ENCODE measurements at places on chromosomes 2 and 18.
A peak's percentile ranks its signal among the peaks of the same experiment; 100 is the strongest.

DNA sequence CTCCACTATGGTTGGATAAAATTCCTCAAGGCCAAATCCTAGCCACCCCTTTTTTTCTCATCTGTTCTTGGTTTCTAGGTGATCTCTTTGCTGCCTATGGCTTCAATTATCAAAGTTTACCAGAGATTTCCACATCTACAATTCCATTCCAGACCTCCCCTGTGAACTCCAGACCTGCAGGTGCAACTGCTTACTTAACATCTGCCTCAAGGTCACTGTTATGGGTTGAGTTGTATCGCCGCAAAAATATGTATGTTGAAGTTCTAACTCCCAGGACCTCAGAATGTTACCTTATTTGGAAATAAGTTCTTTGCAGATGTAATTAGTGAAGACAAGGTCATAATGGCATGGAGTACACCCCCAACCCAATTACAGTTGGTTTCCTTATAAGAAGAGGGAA is 60.4 kb upstream of the SOS1 start:
- DNase-seq: no peak

DNA sequence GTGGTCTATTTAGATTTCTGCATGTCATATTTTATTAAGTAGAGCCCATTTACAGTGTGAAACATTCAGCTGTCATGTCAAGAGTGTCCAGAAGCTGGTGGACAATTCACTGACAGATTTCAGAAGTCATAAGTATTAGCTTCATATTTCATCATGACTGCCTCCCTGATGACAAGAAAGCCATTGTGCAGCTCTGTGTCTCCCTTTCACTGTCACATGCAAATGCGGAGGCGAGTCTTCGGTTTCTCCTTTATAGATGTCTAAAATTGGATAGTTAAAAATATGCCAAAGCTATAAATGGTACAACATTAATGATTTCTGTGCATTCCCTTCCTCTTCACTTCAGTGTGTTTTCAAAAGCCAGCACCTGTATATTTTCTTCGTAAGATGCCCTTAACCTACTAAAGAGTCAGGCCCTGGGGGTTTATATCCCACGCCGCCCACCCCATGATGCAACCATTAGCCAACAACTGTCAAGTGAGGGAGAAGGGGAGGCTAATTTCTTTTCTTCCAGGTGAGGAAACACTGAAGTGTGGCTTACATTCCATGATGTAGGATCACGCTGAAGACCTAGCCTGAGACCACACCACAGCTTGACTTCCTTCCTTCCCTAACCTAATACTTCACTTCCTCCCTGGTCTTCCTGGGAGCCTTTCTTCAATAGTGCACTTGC is 99.6 kb upstream of the DDX18 start:
- DNase-seq: no peak

DNA sequence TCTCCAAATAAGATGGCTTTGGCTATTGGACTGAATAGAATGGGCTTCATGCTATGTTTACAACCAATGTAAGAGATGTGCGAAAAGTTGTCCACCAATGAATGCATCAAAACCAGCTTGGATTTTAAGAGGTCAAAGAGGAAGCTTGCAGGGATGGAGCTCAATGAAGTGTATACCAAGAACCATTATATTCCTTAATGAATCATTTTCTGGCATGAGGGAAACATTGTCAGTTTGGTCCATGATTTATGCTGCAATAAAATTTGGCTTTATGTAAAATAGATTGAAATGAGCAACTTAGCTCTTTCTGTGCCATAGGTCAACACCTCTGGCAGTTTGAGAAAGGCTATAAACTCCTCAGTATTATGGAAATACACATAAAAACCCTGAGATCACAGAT is 107.3 kb downstream of the SH3BP4 start:
- no peak for DNase-seq

GRCh38 chr2:177147093-177147694 is 65.4 kb upstream of the HNRNPA3 start:
- DNase-seq: peak; percentile 75
